Memory B cell (primary cell): ENCODE measurements at places on chromosomes 11 and 22.
A peak's percentile ranks its signal among the peaks of the same experiment; 100 is the strongest.

- DNase-seq: no peak
Observed at GRCh38 chr11:68774194-68774585, 22.9 kb upstream of the TESMIN start.

DNA sequence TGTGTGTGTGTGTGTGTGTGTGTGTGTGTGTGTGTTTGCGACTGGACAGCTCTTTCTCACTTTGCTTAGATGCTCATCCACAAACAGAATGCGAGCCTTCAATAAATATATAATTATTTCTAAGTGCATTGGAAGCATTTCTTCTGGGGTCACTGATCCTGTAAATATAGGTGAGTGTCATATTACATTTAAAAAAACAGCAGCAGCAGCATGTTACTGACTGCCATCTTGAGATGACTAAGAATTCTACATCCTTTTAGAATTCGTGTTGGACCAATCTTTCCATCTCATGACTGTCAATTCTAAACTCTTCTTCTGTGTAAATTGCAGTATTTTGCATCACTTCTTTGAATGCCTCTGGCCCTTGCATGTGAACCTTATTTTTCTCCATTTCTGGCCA, 238.0 kb upstream of the DDI1 start:
- no peak for DNase-seq

DNA sequence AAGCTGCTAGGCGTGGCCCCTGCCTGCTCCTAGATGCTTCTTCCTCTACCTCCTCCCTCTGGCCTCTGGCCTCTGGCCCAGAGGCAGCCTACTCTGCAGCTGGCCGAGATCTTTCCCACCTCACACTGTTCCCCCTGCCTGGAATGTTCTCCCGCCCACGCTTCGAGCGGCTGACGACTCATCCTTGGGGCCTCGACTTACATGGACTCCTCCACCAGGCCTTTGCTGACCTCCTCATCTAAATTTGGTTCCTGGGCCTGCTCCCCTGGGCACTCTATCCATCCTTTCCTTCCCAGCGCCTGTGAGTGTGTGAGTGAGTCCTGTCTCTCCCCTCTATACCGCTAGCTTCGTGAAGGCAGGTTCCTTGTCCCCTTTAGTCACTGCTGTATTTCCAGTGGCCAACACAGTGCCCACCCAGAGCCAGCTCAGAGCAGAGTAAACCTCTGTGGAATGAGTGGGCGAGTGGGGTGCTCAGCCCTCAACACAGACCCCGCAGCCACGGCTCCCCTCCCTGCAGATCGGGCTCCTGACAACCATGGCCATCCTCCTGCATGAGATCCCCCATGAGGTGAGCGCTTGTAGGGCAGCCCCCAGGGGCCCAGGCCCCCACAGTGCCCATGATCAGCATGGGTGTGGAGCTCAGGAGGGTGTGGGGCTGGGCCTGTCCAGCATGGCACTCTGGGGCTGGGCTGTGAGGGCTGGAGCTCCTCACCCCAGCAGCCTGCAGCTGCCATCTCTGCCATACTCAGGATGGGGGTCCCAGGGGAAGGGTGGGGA, 5.7 kb downstream of the SLC39A13 start:
- no peak for DNase-seq

- DNase-seq: no peak
Observed at GRCh38 chr11:110000031-110000502, 93.1 kb upstream of the ZC3H12C start.

GRCh38 chr22:30287648-30288418, 1.5 kb downstream of the CASTOR1 start:
- DNase-seq: peak; percentile 89

DNA sequence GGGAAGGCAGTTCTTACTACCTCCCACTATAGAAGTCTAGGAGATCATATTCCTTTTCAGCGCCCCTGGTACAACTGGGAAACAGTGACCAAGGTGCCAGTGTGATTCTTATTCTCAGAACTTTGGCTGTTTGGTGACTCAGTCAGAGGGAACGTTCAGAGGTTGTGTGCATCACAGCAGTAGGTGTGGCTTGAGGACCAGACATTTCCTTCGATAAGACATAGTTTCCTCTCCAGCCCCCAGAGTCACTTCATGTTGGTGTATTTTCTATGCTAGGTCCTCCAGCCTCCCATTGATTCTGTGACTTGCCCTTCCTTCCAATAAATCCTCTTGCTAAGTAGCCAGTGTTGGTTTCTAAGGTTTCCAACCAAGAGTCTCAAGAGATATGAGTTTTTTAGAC, 171.9 kb upstream of the MPPED2 start:
- DNase-seq: no peak

GRCh38 chr22:39543095-39543494, 10.5 kb upstream of the RPS19BP1 start:
- no peak for DNase-seq

DNA sequence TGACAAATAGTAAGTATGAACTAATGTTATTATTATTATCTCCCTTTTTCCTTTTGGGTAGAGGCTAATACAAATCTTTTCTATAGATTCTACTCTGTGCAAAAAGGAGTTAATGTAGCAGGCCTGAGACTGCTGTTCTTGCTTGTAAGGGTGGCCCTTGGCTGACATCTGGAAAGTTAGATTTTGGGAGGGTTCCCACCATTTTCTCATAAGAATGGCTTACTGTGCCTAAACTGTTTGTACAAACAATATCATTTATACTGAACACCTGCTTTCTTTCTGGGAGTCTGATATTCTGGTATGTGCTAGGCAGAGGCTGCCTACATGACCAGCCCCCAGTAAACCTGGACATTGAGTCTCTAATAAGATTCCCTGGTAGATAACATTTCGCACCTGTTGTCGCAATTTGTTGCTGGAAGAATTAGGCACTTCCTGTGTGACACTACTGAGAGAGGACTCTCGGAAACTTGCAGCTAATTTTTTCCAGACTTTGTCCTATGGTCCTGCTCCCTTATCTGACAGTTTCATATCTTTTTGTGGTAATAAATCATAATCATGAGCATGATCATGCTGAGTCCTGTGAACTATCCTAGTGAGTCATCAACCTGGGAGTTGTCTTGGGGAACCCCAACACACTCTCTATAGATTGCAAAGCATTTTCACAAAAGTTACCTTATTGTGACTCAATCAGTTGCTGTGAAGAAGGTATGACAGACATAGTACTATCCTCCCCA, 257.7 kb upstream of the CCDC90B start:
- DNase-seq: no peak

- DNase-seq: no peak
Observed at GRCh38 chr22:22882033-22882717, 5.4 kb upstream of the IGLL5 start.

- no peak for DNase-seq
Observed at GRCh38 chr11:776561-777287, 563 bp downstream of the GATD1 start.

- no peak for DNase-seq
Observed at GRCh38 chr11:123034597-123034996, 27.3 kb downstream of the HSPA8 start.

DNA sequence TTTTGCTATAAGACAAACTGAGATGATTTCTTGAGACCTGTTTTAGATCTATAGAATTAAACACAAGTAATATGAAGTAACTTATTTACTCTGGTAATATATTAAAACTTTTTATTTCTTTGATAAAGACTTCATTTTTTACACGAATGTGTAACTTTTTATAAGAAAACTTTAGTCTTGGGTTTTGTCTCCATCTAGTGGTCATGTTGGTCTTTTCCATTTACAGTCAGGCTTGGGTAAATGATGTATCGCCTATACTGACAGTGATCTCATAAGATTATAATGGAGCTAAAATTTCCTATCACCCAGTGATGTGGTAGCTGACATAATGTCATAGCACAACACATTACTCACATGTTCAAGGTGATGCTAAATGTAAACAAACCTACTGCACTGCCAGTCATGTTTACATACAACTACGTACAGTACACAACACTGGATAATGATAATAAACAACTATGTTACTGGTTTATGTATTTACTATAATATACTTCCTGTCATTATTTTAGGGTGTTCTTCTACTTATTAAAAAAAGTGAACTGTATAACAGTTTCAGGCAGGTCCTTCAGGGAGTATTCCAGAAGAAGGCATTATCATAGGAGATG, 7.5 kb upstream of the C11orf97 start:
- peak; percentile 40 for DNase-seq

- no peak for DNase-seq
Observed at GRCh38 chr11:44893308-44893822, 57.3 kb downstream of the TP53I11 start.

DNA sequence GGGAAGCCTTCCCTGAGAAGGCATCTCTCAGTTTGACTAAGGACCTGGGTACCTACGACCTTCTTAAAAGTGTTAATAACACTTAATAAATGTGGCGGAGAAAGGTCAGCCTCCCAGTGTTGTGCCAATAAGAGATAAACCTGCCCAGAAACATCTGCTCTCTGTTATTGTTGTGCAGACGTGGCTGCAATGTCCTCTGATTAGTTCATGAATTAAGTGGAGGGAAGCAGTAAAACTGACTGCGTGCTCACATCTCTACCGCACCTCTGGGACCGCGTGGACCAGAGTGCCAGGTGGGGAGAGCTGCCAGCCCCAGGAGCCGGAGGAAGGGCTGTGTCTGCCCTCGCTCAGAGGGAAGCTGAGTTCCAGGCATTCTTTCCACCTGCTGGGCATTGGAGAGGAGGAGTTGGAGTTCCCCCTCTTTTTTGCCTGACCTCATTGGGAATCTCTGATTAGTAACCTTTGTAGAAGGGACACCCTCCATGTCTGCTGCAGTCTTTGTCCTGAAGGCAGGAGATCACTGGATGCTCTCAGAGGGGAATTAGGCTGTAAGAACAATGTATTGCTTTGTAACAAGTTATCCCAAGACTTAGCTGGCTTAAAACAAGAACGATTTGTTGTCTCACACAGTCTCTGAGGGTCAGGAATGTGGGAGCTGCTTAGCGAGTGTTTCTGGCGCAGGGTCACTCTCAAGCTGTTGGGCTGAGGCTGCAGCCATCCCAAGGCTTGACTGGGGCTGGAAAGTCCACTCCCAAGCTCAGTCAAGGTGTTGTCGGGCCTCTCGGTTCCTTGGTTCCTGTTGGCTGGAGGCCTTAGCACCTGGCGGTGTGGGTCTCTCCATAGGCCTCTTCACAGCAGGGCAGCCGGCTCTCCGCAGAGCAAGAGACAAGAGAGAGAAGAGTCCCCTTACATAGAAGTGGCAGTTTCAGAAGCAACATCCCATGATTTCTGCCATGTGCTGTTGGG, 247.6 kb upstream of the TBCEL start:
- no peak for DNase-seq

DNA sequence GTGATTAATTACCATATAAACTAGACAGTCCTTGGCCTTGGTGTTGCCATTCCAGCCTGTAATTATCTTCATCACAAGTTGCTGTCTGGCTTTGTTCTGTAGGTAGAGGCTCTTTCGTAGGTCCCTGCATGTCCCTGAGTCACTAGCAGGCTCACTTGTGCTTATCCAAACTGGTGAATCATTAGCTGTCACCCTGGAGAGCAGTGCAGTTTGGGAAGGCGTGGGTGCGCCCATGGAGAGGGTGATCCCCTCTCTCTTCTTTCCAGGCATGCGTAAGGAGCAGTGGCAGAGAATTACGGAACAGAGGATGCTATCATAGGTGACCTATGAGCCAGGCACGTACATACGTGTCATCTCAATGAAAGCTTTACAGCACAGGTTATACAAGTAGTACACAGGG, 11.0 kb upstream of the EHF start:
- no peak for DNase-seq

- DNase-seq: no peak
Observed at GRCh38 chr11:31529701-31530100, 20.1 kb downstream of the ELP4 start.

DNA sequence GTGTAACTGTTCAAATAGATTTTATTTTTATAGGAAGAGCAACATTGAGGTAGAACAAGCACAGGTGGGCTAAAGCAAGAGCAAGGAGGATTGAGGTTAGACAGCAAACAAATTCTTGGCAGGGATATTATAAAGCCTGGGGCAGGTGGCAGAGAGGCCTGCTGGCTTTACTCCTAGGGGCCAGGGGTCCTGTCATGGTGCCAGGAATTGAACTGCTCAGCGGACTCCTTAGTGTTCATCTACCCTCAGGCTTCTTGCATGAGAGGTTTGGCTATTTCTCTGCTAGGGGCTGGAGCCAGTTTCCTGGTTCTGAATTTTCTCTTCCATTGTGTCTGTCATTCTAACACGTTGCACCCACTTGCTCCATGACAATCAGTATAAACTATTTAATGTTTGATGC, 217.2 kb upstream of the NCAM1 start:
- no peak for DNase-seq

DNA sequence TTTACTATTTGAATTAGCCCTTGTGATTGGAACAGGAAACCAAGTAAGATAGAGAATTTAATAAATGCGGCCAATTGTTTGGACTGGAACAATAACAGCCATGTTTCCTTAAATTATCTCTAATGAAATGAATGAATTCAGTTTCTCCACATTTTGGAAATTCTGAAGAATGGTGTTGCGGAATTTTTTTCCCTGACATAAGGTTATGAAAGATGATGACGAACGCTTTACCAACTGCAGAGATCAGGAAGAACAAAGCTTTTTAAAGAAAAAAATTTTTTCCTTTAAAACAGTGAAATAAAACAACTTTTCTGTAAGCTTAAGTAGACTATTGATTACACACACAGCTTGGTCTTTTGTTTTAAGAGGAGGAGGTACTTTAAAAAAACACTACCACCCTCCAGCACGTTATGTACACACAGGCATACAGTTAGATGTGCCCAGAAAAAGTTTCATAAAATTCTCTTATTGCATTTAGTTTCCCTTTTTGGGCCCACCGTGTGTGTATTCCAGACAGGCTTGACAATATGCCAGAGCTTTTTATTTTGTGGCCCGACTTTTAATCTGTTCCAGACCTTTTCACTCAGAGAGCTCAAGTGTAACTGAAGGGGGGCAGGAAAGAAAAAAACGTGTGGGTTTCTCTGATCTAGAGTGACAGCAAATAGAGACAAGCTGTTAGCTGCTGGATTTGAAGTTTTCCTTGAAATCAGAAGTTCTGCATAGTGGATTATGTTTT, 77.3 kb downstream of the YAP1 start:
- DNase-seq: no peak

GRCh38 chr22:17431179-17431578, 61.9 kb downstream of the CECR2 start:
- no peak for DNase-seq

DNA sequence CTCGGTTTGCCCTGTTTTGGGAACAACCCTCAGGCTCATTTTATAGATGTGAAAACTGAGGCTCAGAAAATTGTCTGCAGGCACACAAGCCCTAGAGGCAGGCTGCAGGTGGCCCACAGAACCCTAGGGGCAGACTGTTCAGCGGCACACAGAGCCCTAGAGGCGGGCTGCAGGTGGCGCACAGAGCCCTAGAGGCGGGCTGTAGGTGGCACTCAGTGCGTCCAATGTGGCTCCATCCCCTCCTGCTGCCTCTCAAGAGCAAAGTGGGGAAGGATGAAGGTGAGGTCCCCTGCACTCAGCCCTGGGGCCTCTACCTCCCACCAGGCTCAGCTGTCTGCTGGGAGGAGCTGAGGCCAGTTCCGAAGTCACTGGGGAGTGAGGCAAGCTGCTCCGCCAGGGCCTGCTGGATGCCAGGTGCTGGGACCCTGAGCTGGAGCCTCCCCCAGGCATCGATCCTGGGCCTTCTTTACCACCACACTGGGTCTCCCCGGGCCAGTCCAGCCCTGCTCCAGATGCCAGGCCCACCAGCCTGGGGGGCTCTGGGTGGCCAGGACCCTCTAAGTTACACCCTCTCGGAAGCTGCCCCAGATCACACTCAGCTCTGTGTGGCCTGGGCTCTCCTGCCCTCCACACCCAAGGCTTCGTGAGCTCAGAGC, 2.3 kb downstream of the ACY3 start:
- DNase-seq: peak; percentile 75

GRCh38 chr11:3170044-3170755, 5.1 kb upstream of the OSBPL5 start:
- DNase-seq: no peak

GRCh38 chr11:102849311-102849710, 5.9 kb upstream of the MMP3 start:
- DNase-seq: no peak

- no peak for DNase-seq
Observed at GRCh38 chr11:106262852-106263251, 185.4 kb downstream of the AASDHPPT start.
